ENCODE measurements at places on chromosomes 7 and 10.
A peak's percentile ranks its signal among the peaks of the same experiment; 100 is the strongest.

GRCh38 chr10:123567984-123568739 lies 98.0 kb upstream of the GPR26 start:
- DNase-seq = no peak

DNA sequence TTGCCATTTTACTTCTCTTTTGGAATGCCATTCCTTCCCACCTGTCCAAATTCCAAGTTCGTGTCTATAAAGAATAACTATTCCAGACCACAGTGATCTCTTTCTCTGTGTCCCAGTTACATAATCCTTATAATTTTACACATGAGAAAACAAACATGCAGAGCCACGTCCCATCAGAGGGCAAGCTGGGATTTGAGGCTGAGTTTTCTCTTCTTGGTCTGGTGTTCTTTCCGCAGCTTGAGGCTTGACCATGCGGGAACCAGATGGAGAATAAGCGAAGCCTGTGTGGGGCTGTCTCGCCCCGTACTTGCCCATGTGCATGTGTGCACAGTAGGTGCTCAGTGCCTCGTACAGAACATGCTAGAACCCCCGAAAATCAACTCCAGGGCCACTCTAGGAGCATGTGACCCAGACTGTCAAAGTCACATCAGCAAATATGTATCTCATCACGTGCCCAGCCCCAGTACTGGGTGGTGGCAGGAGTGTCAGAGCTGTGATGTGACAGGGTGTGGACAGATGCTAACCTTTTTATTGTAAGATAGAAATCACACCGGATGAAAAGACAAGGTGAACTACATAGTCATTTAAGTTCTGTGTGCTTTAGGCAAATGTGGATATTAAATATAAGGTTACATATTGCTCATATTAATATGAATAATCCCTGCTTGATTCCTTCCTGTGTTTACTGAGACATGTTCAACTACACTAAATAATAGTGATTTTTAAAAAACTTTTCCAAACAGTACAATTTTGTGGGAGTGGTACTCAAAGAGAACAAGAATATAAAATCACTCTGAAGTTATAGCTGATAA lies 3.2 kb downstream of the INSIG1 start:
- no peak for DNase-seq

DNA sequence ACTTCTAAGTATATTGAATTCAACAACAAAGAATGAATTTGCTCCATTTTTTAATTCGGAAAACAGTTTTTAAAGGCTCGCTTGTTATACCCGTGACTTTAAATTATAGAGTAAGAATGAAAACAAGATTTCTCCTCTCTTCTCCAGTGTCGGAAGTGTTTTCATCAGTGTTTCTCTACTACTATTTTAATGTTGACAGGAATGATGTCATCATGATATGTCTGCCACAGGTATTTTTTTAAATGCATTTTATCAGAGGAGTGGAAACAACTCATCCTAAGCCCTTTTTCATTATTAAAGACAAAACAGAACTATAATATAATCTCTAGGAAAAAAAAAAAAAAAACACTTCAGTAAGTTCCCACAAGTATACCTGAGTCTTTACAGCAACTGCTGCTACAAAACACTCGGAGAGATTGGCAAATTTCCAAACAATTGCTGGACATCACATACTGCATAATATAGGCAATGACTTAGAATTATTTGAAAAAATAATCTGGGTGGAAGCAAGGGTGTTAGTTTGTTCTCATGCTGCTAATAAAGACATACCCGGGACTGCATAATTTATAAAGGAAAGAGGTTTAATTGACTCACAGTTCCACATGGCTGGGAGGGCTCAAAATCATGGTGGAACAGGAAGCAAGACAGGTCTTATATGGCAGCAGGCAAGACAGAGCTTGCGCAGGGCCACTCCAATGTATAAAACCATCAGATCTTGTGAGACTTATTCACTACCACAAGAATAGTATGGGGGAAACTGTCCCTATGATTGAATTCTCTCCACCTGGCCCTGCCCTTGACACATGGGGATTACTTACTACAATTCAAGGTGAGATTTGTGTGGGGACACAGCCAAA lies 4.8 kb upstream of the RNF32 start:
- no peak for DNase-seq

DNA sequence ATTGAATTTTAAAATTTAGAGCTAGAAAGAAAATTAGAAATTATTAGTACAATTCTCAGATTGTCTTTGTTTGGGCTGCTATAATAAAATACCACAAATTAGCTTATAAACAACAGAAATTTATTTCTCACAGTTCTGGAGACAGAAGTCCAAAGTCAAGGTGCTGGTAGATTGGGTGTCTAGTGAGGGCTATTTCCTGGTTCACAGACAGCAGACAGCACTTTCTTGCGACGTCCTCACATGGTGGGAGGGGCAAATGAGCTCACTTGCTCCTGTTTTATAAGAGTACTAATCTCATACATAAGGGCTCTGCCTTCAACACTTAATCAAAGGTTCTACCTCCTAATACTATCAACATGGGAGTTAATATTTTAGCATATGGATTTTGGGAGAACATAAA lies 134.1 kb downstream of the MDFIC start:
- DNase-seq = no peak

- no peak for DNase-seq
These were observed 51.5 kb upstream of the MTURN start for GRCh38 chr7:30083334-30083733.

GRCh38 chr7:22900784-22901183 lies 78.1 kb upstream of the TOMM7 start:
- no peak for DNase-seq

- DNase-seq = no peak
These were observed 45.2 kb downstream of the DNAJB9 start for GRCh38 chr7:108614896-108615295.

DNA sequence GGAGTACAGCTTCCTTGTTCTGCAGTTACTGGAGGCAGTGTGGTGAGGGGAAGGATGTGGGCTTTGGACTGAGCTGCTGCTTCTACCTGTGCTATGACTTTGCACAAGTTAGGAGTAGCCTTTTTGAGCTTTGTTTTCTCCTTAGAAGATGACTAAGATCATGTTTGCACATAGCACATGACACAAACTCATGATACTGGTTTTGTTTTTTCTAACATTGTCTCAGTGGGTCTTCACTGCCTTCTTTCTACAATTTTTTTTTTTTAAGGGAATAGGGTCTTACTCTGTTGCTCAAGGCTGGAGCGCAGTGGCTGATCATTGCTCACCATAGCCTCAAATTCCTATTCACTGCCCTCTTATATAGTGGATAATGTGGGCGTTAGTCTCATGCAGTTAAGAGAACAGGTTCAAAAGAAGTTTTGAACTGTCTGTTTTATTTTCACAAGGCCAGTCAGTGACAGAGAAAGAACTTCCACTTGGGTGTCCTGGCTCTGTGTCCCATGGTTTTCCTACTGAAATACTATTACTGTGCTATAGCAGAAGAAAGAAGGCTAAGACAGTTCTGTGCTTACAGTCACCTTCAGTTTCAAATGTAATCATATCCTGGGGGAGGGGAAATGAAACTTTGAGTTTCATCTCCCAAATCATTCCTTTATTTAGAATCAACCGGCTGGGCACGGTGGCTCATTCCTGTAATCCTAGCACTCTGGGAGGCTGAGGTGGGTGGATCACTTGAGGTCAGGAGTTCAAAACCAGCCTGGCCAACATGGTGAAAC lies 72.0 kb downstream of the KAT6B start:
- DNase-seq = no peak

DNA sequence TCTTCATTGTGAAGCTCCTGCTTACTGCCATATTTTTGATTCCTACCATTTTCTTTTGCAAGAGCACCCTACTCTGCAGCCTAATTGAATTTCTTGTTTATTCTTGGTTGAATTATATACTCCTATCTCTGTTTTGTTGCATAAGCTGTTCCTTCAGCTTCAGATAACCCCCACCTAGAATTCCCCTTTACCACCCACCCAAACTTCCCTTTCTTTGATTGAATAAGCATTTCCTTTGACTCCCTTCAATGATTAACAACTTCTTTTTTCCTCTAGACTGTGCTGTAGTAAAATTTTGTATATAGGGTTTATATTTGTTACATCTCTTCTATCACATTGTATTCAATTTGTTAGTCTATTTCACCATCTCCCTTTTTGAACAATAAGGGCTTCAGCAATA lies 168.1 kb downstream of the GPR37 start:
- no peak for DNase-seq

GRCh38 chr7:11668727-11669126 lies 163.3 kb downstream of the THSD7A start:
- no peak for DNase-seq

DNA sequence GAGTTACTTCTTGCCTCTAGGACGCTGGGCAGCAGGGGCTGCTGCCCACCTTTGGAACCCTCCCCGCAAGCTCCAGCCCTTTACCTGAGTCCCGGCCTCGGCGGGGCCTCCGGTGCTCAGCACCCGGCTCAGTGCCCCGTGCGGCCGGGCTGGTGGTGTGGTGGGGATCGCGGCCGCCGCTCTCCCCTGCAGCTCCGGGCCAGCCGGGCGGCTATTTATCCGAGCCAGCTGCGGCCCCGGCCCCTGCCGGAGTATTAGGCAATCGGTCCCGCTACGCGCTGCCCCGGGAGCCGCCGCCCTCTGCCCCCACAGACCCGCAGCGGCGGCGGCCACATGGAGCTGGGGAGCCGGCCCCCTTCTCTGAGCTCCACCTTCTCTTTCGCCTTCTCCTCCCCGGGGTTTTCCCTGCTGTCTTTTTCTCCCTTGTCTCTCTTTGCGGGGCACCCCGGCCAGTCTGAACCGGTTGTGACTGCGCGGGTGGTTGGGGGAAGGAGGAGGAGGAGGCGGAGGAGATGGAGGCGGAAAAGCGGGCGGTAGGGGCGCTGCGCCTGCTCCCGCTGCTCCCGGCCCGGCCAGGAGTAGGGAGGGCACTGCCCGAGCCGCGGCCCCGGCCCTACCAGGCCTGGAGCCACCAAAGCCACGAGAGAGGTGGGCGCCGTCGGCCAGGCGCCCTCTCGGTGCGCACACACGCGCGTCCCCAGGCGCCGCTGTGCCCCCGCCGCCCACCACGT lies at the start of gene SLC16A9:
SLC16A9 (minus strand) TSS at position 456 of the 731 bp plus-strand sequence. CDS start 25,559 bp downstream, outside the sequence.
- peak; percentile 8 for DNase-seq

DNA sequence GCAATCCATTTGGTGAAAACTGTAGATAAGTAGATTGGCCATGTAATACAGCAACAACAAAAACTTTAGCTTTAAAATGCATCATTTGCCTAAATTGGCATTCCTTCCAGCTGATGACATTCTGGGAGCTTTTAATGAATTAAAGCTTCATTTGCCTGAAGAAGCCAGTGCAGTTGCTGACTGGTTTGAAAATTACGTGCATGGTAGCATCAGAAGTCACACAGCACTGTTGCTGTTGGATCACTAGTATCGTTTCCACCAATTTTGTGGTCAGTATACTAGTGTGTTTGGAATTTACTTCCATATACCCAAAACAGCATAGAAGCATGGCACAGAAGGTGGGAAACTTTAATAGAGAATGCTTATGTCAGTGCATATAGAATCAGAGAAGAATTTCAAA lies 194.9 kb downstream of the ETV1 start:
- no peak for DNase-seq

DNA sequence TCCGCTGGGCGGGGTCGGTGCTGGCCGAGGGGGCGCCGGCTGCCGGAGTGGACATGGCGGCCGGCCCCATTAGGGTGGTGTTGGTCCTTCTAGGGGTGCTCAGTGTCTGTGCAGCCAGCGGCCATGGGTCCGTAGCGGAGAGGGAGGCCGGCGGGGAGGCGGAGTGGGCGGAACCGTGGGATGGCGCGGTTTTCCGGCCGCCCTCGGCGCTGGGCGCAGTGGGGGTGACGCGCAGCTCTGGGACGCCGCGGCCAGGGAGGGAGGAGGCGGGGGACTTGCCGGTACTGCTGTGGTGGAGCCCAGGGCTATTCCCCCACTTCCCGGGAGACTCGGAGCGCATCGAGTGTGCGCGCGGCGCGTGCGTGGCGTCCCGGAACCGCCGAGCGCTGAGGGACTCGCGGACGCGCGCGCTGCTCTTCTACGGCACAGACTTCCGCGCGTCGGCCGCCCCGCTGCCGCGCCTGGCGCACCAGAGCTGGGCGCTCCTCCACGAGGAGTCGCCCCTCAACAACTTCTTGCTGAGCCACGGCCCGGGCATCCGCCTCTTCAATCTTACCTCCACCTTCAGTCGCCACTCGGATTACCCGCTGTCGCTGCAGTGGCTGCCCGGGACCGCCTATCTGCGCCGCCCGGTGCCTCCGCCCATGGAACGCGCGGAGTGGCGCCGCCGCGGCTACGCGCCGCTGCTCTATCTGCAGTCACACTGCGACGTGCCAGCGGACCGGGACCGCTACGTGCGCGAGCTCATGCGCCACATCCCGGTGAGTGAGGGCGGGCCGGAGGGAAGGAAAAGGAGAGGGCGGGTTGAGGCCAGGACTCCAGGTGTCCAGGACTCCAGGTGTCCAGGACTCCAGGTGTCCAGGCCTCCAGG lies 9.3 kb upstream of the CHCHD1 start:
- no peak for DNase-seq

GRCh38 chr10:17004801-17005380 lies 124.7 kb downstream of the CUBN start:
- DNase-seq = no peak

GRCh38 chr7:116799916-116800315 lies 62.5 kb upstream of the CAPZA2 start:
- no peak for DNase-seq

- DNase-seq = peak; percentile 53
These were observed 16.9 kb downstream of the GFRA1 start for GRCh38 chr10:116255886-116256751.

DNA sequence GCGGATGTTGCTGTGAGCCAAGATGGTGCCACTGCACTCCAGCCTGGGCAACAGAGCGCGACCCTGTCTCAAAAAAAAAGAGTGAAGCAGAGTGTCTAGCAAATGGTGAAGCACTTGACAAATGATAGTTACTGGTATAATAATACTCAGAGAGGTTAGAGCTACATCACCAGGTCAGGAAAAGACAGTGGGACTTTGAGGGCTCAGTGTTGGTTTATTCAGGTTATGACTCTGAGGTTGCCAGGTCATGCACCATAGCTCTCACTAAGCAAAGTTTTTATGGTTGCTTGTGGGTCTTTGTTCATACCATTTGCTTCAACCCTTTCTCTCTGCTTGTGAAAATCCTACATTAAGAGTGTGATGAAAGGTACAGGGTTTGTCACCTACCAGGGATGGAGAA lies 13.6 kb downstream of the MRPS33 start:
- no peak for DNase-seq

Data from astrocyte of the cerebellum (primary cell).